ENCODE measurements at places on chromosomes 1 and 21.

DNA sequence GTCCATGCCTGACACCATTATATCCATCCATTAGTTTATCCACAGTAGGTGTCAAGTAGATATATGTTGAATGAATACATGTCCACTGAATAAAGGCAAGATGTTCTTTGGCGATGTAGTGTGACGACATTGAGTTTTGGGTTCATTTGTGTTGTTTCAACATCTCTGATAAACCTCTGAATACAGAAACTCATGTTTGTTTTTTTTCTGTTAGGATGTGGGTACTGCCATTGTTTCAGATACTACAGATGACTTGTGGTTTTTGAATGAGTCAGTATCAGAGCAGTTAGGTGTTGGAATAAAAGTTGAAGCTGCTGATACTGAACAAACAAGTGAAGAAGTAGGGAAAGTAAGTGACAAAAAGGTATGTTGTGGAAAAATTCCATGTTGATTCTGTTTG, 28.1 kb downstream of the MDM4 start:
- peaks cover 40% of the 10 kb centered on the region for H3K36me3 ChIP-seq
- no peak overlapping the region for H3K4me3 ChIP-seq
- H3K27me3 ChIP-seq: no peaks in the 10 kb centered on the region
- H3K27ac ChIP-seq: no peak overlapping the region

- no peak overlapping the region for H3K27ac ChIP-seq
- H3K4me3 ChIP-seq: no peak overlapping the region
- no peaks in the 10 kb centered on the region for H3K27me3 ChIP-seq
- DNase-seq: no peak
- peaks cover 3% of the 10 kb centered on the region for H3K4me1 ChIP-seq
Measured at GRCh38 chr1:168121401-168122011, 15.2 kb downstream of the GPR161 start.

GRCh38 chr1:197140121-197140520, 6.3 kb downstream of the ASPM start:
- peaks cover 2% of the 10 kb centered on the region for H3K36me3 ChIP-seq
- peaks cover 9% of the 10 kb centered on the region for H3K4me1 ChIP-seq
- no peak overlapping the region for H3K27ac ChIP-seq
- DNase-seq: no peak
- no peak overlapping the region for H3K4me3 ChIP-seq
- no peaks in the 10 kb centered on the region for H3K27me3 ChIP-seq

GRCh38 chr1:234975941-234976860, 152.4 kb downstream of the TOMM20 start:
- no peak overlapping the region for H3K27ac ChIP-seq
- no peaks in the 10 kb centered on the region for H3K27me3 ChIP-seq
- no peak for DNase-seq
- no peaks in the 10 kb centered on the region for H3K36me3 ChIP-seq
- peaks cover 53% of the 10 kb centered on the region for H3K4me1 ChIP-seq

GRCh38 chr21:17231124-17231523, 281.7 kb upstream of the CXADR start:
- H3K4me3 ChIP-seq: no peak overlapping the region
- H3K36me3 ChIP-seq: peaks cover 2% of the 10 kb centered on the region
- no peak for DNase-seq
- H3K27ac ChIP-seq: no peak overlapping the region

DNA sequence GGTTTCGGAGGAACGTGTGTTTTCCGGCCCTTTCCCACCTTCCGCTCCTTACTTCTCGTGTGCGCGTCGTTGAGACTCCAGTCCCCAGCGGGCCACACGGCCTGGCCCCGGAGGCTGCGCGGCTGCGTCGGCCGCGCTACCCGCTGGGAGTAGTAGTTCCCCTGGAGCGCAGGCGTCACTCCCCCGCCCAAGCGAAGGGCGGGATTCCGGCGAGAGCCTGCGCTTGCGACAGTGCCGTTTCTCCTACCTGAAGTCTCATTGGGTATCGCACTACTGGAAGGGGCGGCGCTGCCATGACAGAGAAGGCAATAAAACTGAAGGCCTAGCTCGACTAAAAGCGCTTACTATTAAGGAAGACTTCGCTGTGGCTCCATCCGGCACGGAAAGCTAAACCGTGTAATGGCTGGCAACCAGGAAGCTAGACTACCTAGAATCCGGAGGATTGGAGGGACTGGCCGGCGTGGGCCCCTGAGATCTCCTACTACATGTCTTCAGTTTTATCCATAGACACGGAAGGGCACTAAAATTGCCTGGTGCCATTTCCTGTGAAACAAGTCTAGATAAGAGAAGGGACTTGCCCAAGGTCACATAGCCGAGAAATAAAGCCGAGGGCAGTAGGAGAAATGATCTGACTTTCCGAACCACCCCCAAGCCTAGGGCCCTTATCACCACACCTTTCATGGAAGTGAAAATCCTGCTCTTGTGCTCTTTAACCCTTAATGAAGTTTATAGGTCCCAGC, 797 bp upstream of the TMEM69 start:
- H3K27me3 ChIP-seq: no peaks in the 10 kb centered on the region
- peak overlapping the region; percentile 100 for H3K27ac ChIP-seq
- DNase-seq: peak; percentile 95

DNA sequence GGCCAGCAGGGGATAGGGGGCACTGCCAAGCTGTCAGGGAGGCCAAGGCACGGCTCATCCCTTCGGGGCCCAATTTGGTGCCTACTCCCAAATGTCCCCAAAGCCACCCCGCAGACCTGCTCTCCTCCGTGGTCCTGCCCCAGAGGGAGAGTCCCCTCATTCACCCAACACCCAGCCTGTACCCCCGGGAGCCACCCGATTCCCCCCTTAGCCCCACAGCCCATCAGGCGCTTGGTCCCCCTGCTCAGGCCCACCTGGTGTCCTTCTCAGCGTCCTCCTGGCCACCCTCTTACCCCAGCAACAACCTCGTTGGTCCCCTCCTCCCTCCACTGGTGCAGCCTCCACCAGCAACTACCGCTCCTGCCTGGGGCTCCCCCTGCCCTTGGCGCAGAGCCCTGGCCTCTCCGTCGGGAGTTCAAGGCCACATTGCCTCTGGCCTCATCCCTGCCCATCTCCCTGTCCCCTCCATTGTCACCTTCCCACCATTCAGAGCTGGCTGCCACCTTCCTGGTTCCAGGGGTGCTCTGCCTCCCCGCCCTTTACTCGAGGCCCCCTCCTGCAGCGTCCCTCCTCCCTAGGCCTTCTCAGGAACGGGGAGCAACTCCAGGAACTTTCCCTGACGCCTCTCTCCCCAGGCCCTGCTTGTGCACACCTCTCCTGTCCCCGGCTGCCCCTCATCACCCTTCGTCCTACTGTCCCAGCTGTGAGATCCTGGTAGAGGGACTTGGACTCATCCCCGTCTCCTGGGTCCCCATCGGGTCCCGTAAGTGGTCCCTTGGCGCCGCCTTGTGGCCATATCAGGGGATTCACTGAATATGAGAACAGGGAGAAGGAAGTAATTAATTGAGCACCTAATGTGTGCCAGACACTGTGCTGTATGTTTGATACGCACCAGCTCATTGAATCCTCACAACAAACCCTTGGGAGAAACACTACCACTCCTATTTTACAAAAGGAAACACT, 73.9 kb downstream of the RAP1GAP start:
- H3K4me3 ChIP-seq: no peak overlapping the region
- no peaks in the 10 kb centered on the region for H3K36me3 ChIP-seq
- peaks cover 8% of the 10 kb centered on the region for H3K27me3 ChIP-seq
- H3K4me1 ChIP-seq: no peaks in the 10 kb centered on the region

GRCh38 chr1:25945761-25946160, 39.5 kb upstream of the STMN1 start:
- no peak for DNase-seq
- peak overlapping the region; percentile 73 for H3K27ac ChIP-seq
- H3K4me3 ChIP-seq: no peak overlapping the region
- H3K36me3 ChIP-seq: peaks cover 2% of the 10 kb centered on the region

DNA sequence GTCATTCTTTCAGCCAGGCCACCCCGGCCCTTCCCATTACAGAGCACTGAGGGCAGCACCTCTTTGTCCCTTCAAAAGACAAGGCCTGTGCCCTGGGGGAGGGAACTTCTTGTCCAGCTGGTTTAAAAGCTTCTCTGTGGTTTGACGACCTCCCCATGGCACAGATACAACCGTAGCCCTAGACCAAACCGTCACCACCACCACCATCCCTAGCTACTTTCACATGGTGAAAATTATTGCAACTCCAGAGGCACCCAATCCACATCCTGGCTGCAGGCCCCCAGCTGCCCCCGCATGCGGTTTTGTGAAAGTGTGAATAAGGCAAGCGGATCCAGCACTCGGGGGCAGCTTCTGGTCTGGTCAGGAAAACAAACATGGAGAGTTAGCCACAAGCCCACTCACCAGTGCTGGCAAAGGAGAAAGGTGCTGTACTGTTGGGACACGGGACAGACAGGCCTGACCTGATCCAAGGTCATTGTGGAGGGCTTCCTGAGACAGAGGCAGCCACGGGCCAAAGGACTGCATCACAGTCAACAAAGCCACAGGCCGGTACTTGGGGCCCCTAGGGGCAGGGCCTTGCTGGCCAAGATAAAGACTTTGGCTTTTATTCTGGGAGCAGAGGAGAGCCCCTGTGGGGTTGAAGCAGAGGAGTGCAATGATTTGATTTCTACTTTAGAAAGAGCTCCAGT, 31.2 kb downstream of the CDCA8 start:
- H3K36me3 ChIP-seq: no peaks in the 10 kb centered on the region
- peaks cover 18% of the 10 kb centered on the region for H3K27me3 ChIP-seq
- no peaks in the 10 kb centered on the region for H3K4me1 ChIP-seq
- no peak overlapping the region for H3K27ac ChIP-seq
- H3K4me3 ChIP-seq: no peak overlapping the region
- DNase-seq: no peak

- no peak for DNase-seq
- no peaks in the 10 kb centered on the region for H3K36me3 ChIP-seq
- H3K27me3 ChIP-seq: peaks cover 40% of the 10 kb centered on the region
- H3K4me1 ChIP-seq: peaks cover 5% of the 10 kb centered on the region
- H3K27ac ChIP-seq: no peak overlapping the region
Measured at GRCh38 chr1:6502000-6502891, 10.8 kb upstream of the PLEKHG5 start.

DNA sequence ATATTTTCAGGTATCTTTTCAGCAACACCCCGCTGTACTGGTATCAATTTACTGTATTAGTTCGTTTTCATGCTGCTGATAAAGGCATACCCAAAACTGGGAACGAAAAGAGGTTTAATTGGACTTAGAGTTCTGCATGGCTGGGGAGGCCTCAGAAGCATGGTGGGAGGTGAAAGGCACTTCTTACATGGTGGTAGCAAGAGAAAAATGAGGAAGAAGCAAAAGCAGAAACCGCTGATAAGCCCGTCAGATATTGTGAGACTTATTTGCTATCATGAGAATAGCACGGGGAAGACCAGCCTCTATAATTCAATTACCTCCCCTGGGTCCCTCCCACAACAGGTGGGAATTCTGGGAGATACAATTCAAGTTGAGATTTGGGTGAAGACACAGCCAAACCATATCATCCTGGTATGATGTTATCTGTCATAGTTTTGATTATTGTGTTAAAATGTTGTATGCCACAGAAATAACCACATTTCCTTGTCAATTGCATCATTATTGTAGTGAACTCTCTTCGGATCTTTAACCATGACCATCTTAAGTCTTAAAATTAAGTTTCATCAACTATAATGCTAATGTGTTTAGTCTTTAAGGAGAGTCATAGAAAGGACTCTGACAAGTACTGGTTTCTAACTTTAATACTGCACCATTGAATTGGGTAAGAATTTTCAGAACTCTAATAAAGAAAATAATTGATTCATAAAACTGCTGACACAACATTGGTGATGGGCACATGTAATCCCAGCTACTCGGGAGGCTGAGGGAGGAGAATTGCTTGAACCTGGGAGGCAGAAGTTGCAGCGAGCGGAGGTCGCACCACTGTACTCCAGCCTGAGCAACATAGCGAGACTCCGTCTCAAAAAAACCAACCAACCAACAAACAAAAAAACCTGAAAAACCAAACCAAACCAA, 58.2 kb downstream of the TBX19 start:
- H3K36me3 ChIP-seq: no peaks in the 10 kb centered on the region
- DNase-seq: no peak
- no peaks in the 10 kb centered on the region for H3K4me1 ChIP-seq
- no peak overlapping the region for H3K4me3 ChIP-seq

DNA sequence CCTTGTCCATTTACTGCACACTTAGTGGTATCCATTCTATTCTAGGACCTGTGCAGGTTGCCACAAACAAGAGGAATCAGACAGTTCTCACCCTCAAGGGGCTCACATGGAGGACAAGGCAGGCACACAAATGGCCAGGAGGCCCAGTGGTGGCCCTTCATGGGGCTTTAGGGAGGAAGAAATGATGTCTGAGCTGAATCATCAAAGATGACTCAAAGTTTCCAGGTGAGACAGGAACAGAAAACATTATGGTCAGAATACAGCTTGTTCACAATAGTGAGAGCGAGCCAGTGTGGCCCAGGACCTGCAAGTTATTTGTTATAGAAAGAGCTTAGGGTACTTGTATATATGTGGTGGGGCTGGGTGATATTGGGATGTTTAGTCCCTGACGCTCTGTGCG, 26.4 kb downstream of the SHISAL2A start:
- no peak overlapping the region for H3K27ac ChIP-seq
- no peaks in the 10 kb centered on the region for H3K36me3 ChIP-seq
- H3K27me3 ChIP-seq: no peaks in the 10 kb centered on the region
- no peak for DNase-seq
- no peak overlapping the region for H3K4me3 ChIP-seq

DNA sequence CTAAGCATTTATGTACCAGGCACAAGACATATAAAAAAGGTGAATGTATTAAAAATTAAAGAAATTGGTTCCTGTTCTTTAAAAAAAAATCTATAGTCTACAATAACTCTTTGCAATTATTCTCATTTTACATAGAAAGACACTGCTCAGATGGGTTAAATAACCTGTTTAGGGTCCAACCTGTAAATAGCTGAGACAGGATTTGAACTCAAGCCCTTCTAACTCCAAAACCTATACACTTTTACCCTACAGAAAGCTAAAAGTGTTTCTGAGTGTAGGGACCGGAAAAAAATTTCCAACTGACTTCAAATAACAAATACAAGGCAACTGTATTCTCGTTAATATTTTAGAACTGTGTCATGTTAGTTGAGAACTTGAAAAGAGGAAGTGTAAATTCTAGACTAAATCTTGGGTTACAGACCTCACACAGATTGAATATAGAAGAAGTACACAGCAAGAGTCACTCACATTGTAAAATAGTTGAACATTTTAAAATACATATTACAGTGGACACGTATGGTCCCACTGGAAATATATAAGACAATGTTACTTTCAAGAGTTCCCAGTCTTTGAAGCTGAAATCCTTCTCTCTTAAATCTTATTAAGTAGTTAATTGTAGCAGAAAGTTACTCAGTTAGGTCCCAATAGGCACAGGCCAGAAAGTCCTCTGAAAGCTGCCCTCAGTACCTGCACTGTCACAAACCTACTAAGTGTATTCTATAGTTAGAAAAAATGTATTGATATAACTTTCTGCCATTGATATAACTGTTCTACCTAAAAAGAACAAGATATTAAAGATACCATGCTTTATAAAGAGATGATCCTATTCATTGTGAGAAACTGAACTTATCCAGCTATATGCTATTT, 7.3 kb downstream of the EDEM3 start:
- H3K27me3 ChIP-seq: no peaks in the 10 kb centered on the region
- DNase-seq: no peak
- H3K27ac ChIP-seq: no peak overlapping the region
- H3K4me1 ChIP-seq: peaks cover 23% of the 10 kb centered on the region
- H3K4me3 ChIP-seq: no peak overlapping the region
- H3K36me3 ChIP-seq: peaks cover 2% of the 10 kb centered on the region

Measured in progenitor cell of endocrine pancreas (in vitro differentiated cells).